ENCODE measurements at places on chromosomes 2 and 18. TPM values are rescaled to one million over a fixed set of nuclear protein-coding genes. Genes with fewer than 3 reads are reported as not detected.
A peak's percentile ranks its signal among the peaks of the same experiment; 100 is the strongest.

Gene TRIM43B
- total RNA-seq: not detected

Gene HOXD12
- not detected for total RNA-seq

Gene MATN3
- total RNA-seq: not detected

Gene METTL21A
- total RNA-seq: 32.1 TPM

Gene PLEKHM3
- total RNA-seq: 7.1 TPM

Gene CXCR4
- total RNA-seq: 140 TPM

Gene LAMA3
- 0.05 TPM for total RNA-seq

Gene SOWAHC
- 1.7 TPM for total RNA-seq

Gene KCNG2
- not detected for total RNA-seq

Gene FSHR
- not detected for total RNA-seq

Gene SPATA3
- total RNA-seq: not detected

Gene TMEM37
- not detected for total RNA-seq

- DNase-seq: no peak
Observed at GRCh38 chr2:160918906-160919503, 241.2 kb upstream of the TANK start.

DNA sequence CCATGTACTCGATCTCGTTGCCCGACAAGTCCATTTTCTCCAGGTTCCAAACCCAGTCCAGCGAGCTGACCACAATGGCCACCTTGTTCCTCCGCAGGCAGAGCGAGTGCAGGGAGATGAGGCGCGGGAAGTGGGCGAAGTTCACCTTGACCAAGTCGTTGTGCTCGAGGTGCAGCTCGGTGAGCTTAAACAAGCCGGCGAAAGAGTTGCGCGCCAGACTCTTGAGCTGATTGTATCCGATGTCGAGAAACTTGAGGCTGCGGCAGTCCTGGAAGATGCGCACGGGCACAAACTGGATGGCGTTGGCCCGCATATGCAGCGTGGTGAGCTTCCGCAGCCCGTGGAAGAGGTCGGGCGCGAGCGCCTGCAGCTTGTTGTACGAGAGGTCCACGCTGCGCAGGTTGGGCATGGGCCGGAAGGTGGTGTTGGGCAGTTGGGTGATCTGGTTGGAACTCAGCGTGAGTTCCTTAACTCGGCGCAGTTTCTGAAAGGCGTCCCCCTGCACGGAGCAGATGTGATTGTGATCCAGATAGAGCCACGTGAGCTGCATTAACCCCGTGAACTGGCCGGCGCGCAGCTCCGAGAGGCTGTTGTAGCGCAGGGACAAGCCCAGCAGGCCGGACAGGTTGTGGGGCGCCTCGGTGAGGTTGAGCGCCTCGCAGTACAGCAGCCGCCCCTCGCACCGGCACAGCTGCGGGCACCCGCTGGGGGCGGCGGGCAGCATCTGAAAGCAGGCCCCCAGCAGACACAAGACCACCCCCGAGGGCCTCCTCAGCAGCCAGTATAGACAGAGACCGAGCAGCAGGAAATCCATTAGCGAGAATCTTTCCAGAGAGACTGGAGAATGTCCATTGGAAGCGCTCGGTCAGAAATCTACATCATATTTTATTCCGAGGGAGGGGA lies 1.3 kb downstream of the LRRTM1 start:
- DNase-seq: no peak

- no peak for DNase-seq
Observed at GRCh38 chr2:47892338-47892730, 14.0 kb downstream of the FBXO11 start.

GRCh38 chr18:8287196-8287885 lies 321.9 kb upstream of the RAB12 start:
- no peak for DNase-seq

- DNase-seq: no peak
Observed at GRCh38 chr2:135952891-135953290, 32.5 kb downstream of the DARS1 start.

DNA sequence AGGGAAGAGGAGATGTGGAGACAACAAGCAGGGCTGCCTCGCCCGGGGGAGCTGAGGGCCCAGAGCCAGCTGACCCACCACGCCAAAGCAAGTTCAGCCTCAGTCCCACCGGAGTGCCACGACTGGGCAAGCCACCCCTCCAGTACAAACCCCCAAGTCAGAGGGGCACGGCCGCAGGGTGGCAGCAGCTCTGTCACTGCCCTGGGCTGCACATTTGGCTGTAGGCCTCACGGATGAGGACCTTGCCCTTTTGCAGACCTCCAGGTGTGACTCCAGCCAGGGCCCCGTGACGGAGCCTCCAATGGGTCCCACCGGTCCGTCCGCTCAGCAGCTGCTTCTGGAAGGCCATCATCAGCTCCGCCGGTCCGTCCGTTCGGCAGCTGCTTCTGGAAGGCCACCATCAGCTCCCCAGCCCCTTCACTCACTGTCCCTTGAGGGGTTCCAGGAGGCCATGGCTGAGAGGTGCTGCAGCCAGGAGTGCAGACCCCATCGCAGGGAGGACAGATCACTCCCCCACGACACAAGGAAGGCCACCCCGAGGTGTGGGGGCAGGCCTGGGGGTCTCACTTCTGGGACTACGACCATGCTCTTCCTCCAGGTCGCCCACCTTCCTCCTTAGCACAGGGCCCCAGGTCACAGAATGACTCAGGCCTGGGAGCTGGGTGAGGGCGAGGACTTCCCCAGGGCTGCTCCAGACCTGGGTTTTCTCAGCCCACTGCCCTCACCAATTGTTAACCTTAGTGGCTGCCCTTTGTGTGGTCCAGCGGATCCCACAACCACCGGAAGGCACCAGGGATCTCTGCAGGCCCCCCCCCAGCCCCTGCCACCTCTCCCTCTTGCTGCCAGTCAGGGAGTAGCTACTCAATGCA lies 24.6 kb upstream of the STK25 start:
- no peak for DNase-seq

GRCh38 chr18:78363556-78364387 lies 615.8 kb upstream of the SALL3 start:
- no peak for DNase-seq

GRCh38 chr2:7906431-7906830 lies 775.4 kb upstream of the ID2 start:
- DNase-seq: no peak

GRCh38 chr2:127859712-127860085 lies 1.7 kb upstream of the POLR2D start:
- peak; percentile 34 for DNase-seq

DNA sequence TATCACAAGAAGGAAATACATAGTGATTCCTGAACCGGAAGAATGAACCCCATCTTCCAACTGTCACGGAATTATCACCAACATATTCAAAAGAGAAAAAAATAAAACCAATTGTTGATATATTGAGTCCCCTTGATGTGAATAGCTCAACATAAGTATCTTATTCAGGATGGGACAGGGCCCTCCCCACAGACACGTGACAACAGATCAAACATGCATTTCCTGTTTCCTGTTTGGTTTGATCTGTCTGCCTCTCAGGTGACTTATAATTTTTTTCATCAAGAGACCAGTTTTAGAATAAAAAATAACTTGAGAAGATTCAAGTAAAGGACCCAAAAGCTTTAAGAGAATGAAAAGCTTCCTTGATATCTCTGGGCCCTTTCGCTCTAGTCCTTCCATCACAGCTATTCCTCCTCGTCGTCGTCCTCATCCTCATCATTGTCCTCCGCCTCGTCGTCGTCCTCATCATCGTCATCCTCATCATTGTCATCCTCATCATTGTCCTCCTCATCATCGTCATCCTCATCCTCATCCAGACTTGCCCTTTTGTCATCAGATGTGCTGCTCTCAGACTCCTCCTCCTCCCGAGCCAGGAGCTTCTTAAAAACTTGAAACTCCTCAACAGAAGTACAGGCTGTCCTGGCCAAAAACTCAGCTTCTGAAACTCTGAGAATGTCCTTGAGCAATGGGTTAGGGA lies 6.3 kb downstream of the MTERF4 start:
- DNase-seq: no peak

GRCh38 chr18:58697146-58697545 lies 25.9 kb downstream of the MALT1 start:
- no peak for DNase-seq

GRCh38 chr2:64766841-64767669 lies 113.3 kb upstream of the SERTAD2 start:
- no peak for DNase-seq

DNA sequence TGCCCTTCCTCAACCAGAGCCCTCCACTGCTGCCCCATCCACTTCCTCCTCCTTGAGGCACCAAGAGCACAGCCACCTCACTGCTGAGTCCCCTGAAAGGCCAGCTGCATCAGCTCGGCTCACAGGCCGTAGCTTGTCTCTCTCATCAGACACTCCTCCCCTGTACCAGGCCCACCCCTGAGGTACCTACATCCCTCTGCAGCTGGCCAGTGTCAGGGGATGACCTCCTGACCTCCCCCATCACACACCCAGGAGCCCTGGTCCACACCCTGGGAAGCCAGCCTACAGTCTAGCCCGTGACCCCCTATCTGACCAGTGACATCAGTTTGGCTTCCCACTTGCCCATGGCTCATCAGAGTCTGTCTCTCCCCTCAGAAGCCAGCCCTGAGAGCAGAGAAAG lies 205.6 kb downstream of the TNS1 start:
- DNase-seq: no peak

DNA sequence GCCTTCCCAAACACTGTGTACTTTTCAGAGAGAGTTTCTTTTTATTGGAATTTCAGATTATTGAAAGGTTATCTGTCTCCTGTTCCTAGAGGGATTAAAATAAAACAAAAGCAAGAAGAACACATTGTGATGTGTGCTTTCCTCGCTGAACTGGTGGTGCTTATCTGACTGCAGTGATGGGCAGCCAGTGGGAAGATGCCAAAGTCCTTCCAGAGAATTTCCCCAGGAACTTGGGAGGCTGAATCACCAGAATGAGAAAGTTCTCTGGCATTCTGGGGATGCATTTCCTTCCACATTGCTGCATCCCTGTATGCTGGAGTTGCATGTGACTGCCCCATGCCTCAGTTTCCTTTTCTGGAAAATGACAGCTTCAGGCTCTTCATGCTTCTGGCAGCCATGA lies 53.9 kb upstream of the SEC11C start:
- no peak for DNase-seq

GRCh38 chr2:46667945-46668344 lies 188.6 kb downstream of the TMEM247 start:
- DNase-seq: no peak

DNA sequence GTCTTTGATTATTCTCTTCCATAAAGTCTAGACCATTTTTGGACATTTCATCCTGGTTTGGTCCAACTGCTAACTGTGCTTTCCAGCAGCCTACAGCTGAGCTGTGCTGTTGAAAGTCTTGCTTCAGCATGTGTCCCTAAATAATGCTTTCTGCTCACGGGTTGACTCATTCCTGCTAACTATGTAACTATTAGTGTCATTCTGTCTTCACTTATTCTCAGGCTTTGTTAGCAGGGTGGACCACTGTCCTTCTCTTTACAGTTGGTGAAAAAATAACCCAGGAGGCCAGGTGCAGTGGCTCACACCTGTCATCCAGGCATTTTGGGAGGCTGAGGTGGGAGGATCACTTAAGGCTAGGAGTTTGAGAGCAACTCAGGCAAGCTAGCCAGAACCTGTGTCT lies 8.9 kb downstream of the ADAM23 start:
- DNase-seq: no peak

GRCh38 chr18:35376742-35377695 lies at the start of gene ZNF396:
ZNF396 (minus strand) TSS chr18:35377337; CDS start chr18:35374292, 3,045 bp downstream.
- peak; percentile 58 for DNase-seq

- no peak for DNase-seq
Observed at GRCh38 chr18:59546188-59546587, 151.0 kb downstream of the CCBE1 start.

GRCh38 chr18:34223164-34223892 lies 1.4 kb downstream of the NOL4 start:
- DNase-seq: no peak

- no peak for DNase-seq
Observed at GRCh38 chr2:235194351-235194750, 242.5 kb downstream of the SH3BP4 start.

DNA sequence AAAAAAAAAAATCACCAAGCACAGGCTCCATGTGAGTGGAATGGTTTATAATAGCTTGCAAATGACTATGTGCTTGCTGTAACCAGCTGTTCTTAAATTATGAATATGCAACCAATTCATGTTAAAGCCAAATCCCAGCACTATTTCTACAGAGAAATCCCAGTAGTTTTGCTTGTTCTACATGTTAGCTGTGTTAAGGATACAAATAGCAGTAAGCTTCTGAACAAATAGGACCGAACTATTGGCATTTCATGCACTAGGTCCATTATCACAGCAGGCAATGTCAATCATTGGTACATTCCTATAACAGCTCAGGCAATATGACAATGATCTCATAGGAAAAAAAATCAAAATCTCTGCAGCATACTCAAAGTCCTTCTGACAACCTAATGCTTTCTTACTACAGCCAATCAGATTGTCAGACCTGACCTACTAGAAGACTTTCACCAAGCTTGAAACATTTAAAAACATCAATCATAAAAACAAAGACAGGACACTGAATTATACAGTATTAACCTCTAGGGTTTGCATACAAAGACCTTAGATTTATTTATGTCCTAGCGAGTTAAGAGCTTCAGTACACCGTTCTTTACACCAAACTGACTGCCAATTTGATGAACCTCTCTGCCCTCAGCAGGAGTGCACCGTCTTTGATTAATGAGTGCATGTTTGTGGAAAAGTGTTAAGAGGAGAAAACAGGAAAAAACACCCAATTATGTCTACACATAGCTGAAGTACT lies 6.4 kb downstream of the BAZ2B start:
- DNase-seq: no peak

DNA sequence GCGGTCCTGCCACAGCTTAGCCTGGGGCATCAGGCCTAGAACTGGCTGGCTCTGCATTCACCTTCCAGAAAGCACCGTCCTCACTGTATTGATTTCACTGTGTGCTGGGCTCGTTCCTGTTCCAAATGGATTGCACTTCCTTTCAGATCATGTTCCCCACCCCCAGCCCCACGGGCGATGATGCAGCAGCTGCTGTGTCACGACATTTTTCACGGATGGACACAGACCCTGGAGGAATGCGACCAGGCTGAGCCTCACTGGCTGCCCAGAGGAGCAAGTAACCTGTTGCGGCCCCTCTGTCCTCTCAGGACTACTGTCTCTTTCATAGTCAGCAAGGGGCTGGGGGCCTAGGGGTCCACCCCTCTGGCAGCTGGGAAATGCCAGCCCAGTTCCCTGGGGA lies 50.3 kb downstream of the CAPN13 start:
- no peak for DNase-seq

GRCh38 chr2:27496357-27497287 lies at the start of gene GCKR:
GCKR (plus strand) TSS chr2:27496839; CDS start chr2:27496905, 66 bp downstream.
- DNase-seq: no peak

DNA sequence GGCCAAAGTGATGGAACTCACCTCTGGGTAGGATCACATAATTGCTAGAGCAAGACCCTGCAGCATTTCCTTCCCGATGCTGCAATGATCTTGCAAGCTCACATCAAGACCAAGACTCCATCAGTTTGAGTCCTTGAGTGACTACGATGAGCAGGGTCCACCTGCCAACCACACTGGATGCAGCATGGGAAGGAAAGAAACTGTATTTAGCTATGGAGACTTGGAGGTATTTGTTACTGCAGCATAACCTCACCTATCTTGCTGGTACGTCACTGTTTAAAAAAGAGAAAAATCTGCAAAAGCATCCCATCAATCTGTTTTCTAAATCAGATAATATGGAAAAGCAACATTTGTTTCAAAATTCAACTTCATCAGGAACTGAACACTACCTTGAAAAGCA lies 2.5 kb downstream of the RNF152 start:
- DNase-seq: no peak

Measured in activated T-helper 2 cell treated with anti-CD3 and anti-CD28 coated beads, Interferon-gamma antibody, Interleukin-2, Interleukin-4, amounts not matched to agents 10 μg/mL and 5 μg/mL and 100 μg/mL, durations not matched to agents 14 hours and 24 hours and 36 hours (primary cell).